ENCODE measurements at places on chromosomes 4 and X.

GRCh38 chrX:13334491-13334890 lies 14.6 kb upstream of the ATXN3L start:
- no peak for DNase-seq

GRCh38 chr4:24364852-24365251 lies 219.5 kb downstream of the DHX15 start:
- DNase-seq: no peak

DNA sequence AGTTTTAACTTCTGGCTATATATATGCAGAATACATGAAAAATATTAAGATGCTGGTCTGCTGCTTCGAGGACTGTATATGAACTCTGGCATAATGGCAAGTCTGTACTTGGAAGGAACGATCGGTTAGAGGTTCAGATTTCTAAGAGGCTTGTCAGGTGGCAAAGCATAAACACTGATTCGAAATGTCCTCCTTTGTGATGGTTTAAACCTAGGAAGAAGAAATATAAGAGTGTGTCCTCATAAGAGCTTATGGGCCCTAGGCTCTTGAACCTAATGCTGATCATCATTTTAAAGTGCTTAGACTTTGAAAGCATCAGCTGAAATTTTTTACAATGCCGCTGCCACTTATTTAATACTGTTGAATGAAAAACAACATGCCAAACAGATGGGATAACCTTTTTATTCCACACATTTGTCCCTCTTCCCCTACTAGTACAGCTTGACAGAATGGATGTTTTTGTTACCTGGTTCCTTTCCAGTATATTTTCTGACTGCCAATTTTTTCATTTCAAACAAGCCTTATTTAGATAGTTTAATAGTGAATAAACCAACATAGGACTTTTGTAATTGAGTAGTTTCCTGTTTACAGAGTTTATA lies 8.8 kb downstream of the SPRY1 start:
- no peak for DNase-seq

DNA sequence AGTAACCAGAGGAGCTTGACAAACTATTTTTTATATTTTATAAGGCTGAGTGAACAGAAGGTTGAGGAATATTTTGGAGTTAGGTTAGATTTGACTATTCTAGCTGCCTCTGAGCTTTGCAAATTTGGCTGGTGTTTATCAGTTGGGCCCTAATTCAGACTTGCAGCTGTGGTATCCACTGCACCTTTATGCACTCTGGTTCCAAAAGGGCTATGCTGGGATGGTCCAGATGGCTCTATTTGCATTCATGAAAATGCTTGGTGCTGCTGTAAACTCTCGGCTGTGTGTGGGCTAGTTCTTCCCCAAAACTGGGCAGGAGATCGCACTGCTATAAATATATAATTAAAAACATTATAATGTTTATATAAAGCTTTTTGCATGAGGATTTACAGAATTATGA lies 106.3 kb downstream of the REPS2 start:
- no peak for DNase-seq

GRCh38 chr4:100581337-100581736 lies 63.5 kb upstream of the EMCN start:
- DNase-seq: no peak

Measured in putamen (tissue), 1 donor.